ENCODE measurements at places on chromosomes 6 and 20.

GRCh38 chr6:6680526-6680925, 92.0 kb downstream of the LY86 start:
- DNase-seq: no peak

- DNase-seq: no peak
Observed at GRCh38 chr6:26271668-26272024, 93.4 kb upstream of the BTN3A2 start.

DNA sequence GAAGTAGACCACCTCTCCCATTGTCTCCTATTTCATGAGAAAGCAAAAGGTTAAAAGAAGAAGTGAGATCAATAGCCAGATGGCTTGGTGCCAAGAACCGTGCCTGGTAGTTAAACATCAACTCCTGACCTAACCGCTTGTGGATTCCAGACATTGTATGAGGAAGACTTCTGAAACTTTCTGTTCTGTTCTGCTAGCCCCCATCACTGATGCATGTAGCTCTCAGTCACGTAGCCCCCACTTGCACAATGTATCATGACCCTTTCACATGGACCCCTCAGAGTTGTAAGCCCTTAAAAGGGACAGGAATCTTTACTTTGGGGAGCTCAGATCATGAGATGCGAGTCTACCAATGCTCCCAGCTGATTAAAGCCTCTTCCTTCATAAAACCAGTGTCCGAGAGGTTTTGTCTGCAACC, 301.2 kb downstream of the RNGTT start:
- DNase-seq: no peak

GRCh38 chr20:62088258-62089127, 22.8 kb upstream of the TAF4 start:
- DNase-seq: no peak

- DNase-seq: no peak
Observed at GRCh38 chr6:155786528-155786927, 330.9 kb upstream of the NOX3 start.

GRCh38 chr6:136039185-136039584, 187.7 kb downstream of the PDE7B start:
- no peak for DNase-seq

- DNase-seq: no peak
Observed at GRCh38 chr6:20789162-20789561, 254.9 kb downstream of the CDKAL1 start.

DNA sequence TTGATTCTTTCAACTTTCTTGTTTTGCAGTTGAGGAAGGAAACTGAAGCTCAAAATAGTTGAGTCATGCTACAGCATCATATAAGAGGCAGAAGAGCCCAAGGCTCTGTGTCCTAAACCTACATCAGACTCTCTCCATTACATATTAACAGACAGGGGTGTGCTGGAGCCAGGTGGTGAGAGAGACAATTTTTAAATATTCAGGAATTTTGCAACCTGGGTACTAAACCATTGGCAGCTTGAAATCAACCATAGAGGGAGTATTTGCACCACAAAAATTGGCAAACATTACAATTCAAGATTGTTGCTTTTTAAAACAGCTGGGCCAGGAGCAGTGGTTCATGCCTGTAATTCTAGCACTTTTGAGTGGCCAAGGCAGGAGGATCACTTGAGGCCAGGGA, 65.8 kb upstream of the SOX4 start:
- no peak for DNase-seq

- no peak for DNase-seq
Observed at GRCh38 chr20:34578521-34578920, 20.0 kb downstream of the MAP1LC3A start.

DNA sequence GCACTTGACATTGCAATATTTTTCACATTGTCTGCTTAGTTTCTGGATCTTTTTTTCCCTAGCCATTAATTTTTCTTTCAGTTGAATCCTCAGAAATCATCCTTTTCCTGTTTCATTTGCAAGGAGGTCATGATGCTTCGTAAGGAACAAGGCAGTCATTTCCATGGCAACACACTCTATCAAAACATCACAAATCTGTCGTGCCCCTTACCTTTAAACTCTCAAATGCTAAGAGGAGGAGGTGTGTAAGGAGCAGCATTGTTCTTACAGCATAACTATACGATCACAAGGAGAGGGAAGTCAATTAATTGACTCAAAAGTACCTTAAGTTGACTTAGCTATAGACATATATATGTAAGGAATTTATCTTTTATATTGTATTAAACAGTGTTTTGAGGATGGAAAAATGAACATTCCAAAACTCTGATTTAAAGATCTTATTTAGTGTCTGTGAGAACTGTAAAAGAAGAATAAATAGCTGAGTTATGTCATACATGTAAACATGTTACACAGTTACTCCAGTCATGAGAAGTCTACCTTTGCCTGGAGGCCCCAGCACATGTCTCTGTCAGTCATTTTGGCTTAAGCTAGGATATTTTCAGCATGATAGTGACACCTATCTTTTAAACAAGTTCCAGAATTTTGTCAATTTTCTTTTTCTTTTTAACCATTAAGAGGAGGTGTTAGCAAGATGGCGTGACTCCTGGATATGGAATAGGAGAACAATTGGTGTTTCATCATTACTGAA, 41.6 kb downstream of the CDKAL1 start:
- DNase-seq: no peak
